ENCODE measurements at places on chromosomes 6 and 20. TPM values are rescaled to one million over a fixed set of nuclear protein-coding genes. Genes with fewer than 3 reads are reported as not detected.

The TCP11 gene
- not detected for total RNA-seq

The FILIP1 gene
- total RNA-seq = 0.07 TPM

The TSHZ2 gene
- 0.38 TPM for total RNA-seq

The LAMP5 gene
- not detected for total RNA-seq

The CUL7 gene
- 13.9 TPM for total RNA-seq

The ABHD16B gene
- not detected for total RNA-seq

The SRMS gene
- not detected for total RNA-seq

The IRF4 gene
- total RNA-seq = 439 TPM

The TRIM10 gene
- total RNA-seq = not detected

The PGBD1 gene
- 2.4 TPM for total RNA-seq

Data from activated CD8-positive, alpha-beta T cell treated with anti-CD3 and anti-CD28 coated beads for 36 hours (primary cell).